ENCODE measurements at places on chromosomes 5 and 9. TPM values are rescaled to one million over a fixed set of nuclear protein-coding genes. Genes with fewer than 3 reads are reported as not detected.

DNA sequence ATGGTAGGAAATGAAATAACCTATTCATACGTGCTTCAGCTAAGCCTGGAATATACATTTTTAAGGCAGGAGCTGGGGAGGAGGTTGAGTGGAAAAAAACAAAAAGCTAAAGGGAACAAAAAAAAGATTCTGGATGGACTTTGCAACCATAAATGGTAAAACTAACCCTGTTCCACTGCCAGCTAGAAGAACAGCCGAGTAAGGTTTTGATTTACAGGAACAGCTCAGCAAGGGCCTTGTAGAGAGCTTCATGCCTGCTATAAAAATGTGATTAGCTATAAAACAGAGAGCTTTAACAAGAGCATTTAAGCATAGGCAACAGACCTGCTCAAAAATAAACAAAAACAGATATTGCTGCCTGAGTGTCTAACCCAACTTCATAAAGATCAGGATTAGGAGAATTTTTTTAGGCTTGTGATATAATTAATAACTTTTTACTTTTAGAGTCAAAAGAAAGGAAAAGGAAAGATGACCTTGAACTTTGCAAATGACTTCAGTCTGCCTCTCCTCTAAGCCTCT, 194.8 kb downstream of the FBXL7 start:
- DNase-seq = no peak

GRCh38 chr5:132475497-132475882, 15.1 kb downstream of the IRF1 start:
- DNase-seq = no peak

DNA sequence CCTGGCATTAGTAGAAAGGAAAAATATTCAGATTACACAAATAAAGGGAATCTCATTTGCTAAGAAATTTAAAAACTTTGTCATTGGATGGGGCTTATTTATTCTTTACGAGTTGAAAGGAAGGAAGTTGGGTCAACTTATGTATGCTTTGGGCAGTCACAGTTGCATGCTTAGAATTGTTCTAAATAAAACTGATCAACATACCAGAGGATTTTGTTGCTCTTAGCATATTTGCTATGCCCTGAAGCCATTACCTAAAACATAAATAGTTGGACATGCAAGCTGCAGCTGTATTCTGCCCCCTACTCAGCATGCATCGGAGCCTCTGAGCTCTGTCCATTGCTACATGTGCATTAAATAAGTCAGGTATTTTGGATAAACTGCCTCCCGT, 172.7 kb upstream of the MEF2C start:
- DNase-seq = no peak

The EXD3 gene
- 23.7 TPM for total RNA-seq

GRCh38 chr5:162641142-162641813, 573.7 kb downstream of the GABRG2 start:
- DNase-seq = no peak

The TAF11L10 gene
- total RNA-seq = not detected
